ENCODE measurements at places on chromosomes 13 and 19.

DNA sequence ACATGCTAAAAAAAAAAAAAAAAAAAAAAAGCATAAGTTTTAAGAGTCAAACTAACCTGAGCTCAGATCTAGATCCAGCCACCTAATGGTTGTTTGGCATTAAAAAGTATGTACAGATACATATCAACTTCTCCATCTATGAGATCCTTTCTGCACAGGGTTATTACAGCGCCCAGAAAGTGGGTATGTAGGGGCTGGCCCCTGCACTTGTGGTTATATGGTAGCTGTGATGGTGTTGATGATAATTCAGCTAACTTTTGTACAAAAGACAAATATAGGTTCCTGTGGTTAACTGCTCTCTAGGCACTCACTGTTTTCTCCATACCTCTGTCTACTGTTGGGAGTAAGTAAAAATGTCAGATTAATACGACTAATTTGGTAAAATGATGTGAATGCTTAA, 81.7 kb downstream of the TNFRSF19 start:
- DNase-seq: peak; percentile 53

- no peak for DNase-seq
Measured at GRCh38 chr19:17620696-17621095, 65.2 kb downstream of the COLGALT1 start.

DNA sequence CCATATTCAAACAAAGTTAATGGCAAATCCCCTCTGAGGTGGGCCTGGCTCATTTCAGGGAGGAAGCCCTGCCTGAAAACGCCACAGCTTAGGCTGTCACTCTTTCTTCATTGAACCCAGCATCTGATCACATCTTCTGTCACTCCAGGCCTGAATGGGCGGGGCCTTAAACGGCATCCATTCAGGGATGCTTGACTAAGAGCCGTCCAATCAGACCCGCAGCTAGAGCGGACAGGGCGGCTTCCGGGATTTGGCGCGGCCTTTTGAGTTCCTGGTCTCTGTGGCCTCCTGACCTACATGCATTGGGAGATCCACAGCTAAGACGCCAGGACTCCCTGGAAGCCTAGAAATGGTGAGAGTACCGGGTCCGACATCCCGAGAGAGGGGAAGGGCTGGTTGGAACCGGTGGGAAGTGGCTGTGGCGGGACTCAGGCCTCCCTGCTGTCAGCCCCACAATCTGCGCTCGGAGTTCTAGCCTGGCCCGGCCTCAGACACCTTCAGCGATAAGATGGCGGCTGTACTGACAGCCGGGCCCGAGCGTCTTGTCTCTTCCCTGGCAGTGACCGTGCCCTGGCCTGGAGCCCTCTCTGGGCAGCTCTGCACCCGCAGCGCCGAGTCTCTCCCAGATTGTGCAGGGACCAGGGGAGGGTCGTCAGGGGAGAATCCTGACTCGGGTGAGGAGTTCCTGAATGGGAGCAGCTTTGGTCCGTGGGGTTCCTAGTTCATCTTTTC, at the start of gene ZNF723:
Gene ZNF723 (plus strand): TSS at position 261 of the 732 bp plus-strand sequence. CDS start 89 bp downstream, at position 350.
- no peak for DNase-seq

DNA sequence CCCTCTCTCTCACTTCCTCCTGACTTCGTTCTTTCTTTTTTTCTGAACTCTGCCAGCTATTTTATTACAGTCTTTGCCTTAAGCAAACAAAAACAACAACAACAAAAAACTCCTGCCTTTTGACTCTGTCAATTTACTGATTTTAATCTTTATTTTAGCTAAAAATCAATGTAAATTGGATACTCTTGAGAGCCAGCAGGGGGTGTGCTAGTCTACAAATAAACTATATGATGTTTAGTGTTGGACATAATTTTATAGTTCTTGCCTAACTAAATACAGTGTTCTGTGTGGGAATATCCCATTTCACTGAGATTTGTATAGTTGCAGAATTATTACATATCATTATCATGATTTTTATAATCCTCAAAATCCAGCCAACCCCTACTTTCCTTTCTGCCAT, 1199.9 kb upstream of the SPRY2 start:
- DNase-seq: no peak

DNA sequence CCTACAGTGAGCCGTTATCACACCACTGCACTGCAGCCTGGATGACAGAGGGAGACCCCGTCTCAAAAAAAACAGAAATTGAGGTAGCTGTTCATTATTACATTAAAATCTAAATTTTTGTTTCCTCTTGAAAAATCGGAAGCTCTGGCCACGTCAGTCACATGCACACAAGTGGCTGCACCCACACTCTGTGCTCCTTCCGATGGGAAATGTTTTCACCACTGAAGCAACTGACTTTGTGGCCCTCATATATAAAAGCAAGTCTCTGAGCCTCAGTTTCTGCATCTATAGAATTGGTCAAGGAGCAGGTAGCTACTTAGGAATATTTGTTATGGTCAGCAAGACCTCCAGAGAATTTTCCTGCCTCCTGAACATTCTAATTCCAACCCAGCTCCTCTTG, 4.5 kb downstream of the LRRC25 start:
- DNase-seq: no peak

DNA sequence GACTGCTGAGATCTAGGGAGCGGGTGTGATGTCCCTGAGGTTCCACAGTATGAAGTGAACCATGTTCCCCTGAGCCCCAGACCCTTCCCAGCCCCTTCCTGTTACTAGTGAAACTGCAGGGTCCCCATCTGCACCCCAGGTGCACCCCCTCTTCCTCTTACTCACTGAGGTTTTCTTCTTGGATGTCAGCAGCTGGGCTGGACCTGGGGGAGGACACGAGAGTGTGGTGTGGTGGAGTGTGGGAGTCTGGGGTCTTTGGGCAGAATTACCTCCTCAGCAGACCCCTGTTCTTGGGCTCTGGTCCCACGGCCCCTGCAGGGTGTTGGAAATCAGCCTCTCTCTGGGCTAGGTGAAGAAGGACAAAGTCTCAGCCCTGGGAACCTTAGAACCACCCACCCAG, 3.3 kb upstream of the LILRA6 start:
- DNase-seq: no peak

GRCh38 chr13:29752175-29752574, 98.2 kb downstream of the UBL3 start:
- no peak for DNase-seq

GRCh38 chr19:41478875-41479756, 36.2 kb downstream of the ERICH4 start:
- DNase-seq: no peak

Data from immature natural killer cell (primary cell).